ENCODE measurements at places on chromosomes 2 and 18.

DNA sequence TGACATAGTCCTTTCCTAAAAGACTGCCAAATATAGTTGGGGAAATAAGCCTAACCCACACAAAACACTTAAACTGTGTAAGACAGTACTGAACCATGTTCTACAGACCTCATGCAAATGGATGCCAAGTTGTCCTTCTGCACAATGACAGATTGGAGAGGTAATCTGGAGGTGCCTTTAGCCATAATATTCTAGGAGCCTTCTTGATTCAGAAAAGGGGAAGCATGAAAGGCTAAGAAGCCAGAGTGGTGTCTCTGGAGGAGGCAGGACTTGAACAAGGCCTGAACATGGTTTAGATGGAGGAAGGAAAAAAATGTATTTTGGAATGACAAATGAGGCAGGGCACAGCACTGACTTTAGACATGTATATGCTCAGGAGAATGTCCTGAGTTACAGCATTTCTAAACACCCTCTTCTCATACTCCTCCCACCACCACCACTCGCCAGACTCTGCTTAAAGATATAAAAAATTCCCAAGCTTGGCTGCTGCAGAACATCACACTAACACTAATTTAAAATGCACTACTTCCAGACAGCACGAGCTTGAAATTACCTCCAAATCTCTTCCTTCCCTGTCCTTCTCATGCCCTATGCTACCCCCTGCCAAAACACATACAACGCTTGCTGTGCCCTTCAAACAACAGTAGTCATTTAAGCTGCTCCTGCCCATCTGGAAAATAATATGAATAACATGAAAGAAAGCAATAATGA is 110.4 kb downstream of the ANKRD44 start:
- no peak for DNase-seq
- H3K27me3 ChIP-seq: no peaks in the 10 kb centered on the region
- peak overlapping the region; percentile 80 for H3K27ac ChIP-seq
- no peaks in the 10 kb centered on the region for H3K36me3 ChIP-seq

GRCh38 chr2:172131713-172132555 is 29.2 kb upstream of the DLX2 start:
- no peaks in the 10 kb centered on the region for H3K36me3 ChIP-seq
- no peaks in the 10 kb centered on the region for H3K4me1 ChIP-seq
- no peaks in the 10 kb centered on the region for H3K27me3 ChIP-seq
- no peak overlapping the region for H3K4me3 ChIP-seq
- no peak for DNase-seq
- no peak overlapping the region for H3K27ac ChIP-seq

DNA sequence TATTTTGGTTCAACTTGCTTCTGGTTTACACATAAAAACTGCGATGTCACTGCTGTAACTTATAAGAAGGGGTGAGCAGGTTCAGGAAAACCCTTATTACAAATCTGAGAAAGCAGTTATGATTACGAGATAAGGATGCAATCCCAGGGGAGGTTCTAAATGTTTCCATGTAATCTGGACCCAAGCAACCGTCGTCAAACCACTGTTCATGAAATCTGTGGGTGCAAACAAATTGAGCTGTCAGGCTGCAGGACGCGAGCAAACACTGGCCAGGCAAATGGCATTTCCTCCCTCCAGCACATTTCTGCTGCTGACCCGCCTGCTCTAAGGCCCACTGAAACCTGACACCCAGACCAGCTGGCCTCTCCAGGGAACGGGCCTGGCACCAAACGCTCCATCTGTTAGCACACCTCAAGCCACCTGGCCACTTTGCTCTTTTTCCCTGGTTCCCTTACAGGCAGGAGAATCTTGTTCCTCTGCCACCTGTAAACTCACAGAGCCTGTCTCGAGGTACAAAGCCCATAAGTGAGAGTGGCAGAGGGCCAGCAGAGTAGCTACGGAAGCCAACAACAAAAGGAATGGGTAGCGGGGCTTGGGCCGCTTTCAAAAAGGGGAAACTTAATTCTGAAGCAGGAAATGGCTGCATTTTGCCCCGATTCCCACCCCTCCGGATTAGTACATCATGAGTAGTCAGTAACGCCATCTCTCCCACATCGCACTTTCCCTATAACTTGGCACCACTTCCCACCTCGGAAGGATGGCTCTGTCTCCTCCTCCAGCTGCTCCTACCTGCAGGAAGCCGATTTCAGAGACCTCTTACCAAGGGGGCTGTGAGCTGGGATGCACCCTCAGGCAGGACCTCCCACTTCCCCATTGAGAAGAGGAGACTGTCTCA is 26.5 kb downstream of the CRACDL start:
- H3K4me3 ChIP-seq: no peak overlapping the region
- H3K4me1 ChIP-seq: peaks cover 13% of the 10 kb centered on the region
- H3K27me3 ChIP-seq: no peaks in the 10 kb centered on the region
- no peak for DNase-seq

- H3K36me3 ChIP-seq: no peaks in the 10 kb centered on the region
- DNase-seq: no peak
- peaks cover 7% of the 10 kb centered on the region for H3K4me1 ChIP-seq
- no peak overlapping the region for H3K4me3 ChIP-seq
- H3K27me3 ChIP-seq: no peaks in the 10 kb centered on the region
These were observed 14.3 kb upstream of the TRIB2 start for GRCh38 chr2:12702168-12703121.

DNA sequence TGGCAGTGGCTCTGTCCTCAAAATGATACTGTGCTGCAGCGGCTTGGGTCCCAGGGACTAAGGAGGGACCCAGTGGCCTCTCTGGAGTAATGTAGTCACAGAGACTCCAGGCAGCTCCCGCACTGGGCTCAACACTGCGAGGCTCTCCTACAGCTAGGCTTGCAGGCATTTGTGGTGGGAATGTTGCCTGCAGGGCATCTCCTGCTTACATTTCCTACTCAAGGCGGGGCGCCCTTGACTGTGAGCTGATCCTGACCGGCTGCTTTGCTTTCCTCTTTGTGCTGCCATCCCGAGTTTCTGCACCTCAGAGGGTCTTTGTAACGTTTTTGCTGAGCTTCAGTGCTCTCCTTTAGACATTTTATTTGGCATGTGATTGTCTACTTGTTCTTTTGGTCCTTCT is 177.4 kb upstream of the FN1 start:
- H3K36me3 ChIP-seq: no peaks in the 10 kb centered on the region
- H3K4me3 ChIP-seq: no peak overlapping the region
- no peaks in the 10 kb centered on the region for H3K4me1 ChIP-seq
